Skeletal muscle cell (primary cell): ENCODE measurements at places on chromosomes 11 and 22.

- DNase-seq, result no peak
Measured at GRCh38 chr11:93972790-93973189, 48.4 kb upstream of the HEPHL1 start.

- DNase-seq, result no peak
Measured at GRCh38 chr11:132084433-132084832, 714.0 kb downstream of the NTM start.

GRCh38 chr11:36073411-36074203 is 129.7 kb downstream of the LDLRAD3 start:
- DNase-seq, result peak; percentile 74

DNA sequence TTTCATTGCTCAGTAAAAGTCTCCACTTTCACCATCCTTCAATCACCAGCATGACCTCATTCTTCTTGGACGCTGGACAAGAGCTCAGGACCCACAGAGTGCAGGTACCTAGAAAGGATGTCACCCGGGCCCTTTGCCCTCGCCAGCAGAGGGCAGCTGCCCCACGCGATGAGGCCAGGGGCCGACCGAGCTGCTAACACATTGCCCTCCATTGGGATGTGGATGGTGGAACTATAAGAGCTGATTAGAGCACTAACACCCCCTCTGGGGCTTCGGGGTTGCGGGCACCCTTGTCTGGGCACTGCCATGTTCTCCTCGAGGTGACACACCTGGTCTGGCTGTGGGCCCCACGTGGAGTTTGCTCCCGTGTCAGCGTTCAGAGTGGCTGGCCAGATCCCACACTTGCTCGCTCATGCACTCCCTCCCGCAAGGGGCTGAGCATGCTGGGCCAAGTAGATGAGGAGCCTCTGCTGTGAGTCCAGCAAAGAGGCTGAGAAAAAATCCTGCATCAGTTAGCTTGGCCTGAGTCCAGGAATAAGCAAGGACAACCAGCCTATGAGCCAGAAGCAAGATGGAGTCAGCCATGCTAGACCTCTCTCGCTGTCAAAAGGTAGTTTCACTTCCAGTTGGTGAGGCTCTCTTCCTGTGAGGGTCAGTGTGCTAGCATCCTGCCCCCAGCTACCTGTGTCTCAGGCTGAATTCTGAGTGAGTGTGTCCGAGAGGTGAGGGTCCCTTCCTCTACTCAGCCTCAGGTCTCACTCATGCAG is 9.8 kb downstream of the KRTAP5-6 start:
- DNase-seq, result no peak

- no peak for DNase-seq
Measured at GRCh38 chr22:36595940-36596339, 67.0 kb upstream of the EIF3D start.

DNA sequence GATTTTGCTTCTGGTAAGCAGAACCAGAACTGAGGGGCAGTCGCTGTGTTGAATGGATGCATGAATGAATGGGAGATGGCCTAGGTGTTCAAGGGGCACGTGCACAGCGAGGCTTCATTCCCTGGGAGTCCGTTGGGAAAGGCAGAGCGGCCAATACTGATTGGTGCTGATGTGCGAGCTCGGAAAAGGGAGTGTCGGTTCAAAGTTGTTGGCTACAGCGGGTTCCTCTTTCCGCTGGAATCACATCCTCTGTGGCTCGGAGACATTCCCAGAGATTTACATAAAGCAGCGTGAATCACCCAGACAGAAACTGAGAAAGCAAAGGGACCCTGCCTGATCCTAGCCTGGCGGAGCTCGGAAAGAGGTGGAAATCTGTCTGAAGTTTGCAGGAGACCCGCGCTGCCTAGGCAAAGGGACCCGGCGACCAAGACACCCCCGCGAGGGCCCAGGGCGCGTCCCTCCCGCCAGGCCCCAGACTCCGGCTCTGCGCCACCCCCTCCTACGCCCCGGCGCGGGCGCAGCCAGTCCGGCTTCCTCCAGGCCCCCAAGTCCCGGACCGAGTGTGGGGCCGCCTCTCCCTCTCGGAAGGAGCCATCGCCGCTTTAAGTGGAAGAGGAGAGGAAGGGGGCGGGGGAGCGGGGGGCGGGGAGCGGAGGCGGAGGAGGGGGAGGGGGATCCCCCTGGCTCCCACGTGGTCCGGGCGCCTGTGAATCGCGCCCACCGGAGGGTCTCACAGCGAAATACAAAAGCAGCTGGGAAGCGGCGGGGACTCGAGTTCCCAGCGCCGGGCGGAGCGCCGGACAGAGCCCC is at the start of gene FJX1:
Gene FJX1 (plus strand): TSS at position 774 of the 810 bp plus-strand sequence. CDS start 177 bp downstream, outside the sequence.
- peak; percentile 75 for DNase-seq

DNA sequence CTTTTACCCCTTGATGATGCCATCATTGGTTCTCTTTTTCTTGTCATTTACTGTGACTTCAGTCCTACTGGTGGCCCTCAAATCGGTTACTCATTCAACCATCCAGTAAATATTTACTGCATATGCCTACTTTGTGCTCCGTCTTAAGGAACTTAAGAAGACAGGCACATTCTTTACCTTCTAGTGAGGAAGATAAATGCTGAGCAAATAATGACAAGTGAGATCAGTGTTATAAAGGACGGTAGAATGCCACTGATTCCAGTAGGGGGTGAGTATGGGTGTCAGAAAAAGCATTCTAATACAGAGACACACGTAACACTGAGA is 1.6 kb downstream of the ANKRD42 start:
- DNase-seq, result no peak

DNA sequence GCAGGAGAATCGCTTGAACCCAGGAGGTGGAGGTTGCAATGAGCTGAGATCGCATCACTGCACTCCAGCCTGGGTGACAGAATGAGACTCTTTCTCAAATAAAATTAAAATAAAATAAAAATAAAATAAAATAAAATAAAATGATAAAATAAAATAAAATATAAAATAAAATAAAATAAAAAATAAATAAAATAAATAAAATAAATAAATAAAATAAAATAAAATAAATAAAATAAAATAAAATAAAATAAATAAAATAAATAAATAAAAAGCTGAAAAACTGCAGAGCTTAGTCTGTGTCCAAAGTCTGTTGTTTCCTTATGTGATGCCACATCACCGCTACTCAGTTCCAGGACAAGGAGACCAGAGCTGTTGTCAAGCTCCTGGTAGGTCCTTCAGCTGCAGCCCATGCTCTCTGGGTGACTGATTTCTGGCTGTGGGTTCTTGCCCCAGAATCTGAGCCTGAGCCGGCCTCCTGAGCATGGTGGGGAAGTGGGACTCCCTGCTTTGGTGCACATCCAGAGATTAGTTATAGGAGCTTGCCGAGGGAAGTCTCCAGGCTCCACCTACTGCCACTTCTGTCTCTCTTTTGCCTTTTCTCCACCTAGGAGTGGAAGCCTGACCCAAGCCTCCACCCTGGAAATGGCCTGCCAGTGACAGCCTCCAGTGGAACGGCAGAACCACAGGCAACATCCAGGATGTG is 31.3 kb upstream of the ADA2 start:
- DNase-seq, result no peak

DNA sequence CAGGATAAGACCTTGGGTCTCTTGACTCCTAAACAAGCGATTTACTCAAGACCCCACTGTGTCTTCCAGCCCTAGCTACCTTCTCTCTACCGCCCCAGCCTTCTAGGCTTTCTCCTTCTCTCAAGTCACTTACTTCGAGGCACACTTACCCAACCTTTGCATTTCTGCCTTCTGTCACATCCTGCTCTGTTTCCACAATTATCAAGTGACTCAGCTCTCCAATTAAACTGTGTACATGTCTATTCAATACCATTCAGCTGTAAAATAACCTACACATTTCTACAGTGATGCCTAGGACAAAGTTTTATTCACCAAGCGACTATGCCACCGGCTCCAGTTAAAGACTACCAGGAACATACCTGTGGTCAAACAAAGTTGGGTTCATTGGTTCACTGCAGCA is 69.0 kb downstream of the LARGE1 start:
- no peak for DNase-seq

DNA sequence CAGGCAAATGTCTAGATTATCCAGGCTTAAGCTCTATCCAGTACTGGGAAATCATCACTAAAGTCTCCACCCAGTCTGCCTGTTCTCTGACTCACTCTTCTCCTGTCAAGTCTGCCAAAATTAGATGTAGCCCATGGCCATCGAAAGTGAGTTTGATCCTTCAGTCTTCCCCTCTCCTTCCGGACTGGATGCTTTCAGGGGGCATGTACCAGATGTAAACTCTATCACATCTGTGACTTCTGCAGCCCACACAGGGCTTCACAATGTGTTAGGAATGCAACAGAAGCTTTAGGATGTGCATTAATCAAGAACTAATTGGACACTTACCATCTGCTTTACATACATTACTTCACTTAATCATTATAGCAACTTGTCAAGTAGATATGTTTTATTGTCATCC is 12.3 kb downstream of the ME3 start:
- peak; percentile 53 for DNase-seq

DNA sequence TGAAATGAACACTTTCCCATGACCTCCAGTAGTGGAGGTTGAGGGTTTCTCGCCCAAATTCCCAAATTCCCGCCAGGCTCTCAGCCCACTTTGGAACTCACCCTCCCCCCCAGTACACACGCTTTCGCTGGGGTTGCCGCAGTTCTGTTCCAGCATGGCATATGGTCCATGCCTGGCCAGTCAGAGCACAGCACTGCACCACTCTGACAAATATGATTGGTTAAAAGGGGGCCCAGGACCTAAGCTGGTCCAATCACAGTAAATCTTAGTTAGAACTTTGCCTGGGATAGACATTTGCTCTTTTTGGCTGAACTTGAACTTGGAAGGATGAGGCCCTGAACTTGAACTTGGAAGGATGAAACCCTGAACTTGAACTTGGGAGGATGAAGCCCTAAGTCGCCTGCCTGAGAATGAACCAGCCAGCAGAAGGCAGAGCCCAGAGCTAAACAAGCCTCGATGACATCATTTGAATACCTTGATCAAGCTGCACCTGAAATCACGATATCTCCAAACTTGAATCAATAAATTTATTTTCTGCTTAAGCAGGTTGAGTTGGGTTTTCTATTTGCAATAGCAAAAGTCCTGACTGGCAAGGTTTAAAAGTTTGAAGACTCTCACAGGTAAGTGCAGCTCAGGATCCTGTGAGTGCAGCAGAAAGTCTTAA is 12.6 kb upstream of the SSTR3 start:
- DNase-seq, result no peak

- DNase-seq, result no peak
Measured at GRCh38 chr11:77101043-77101537, 1.6 kb upstream of the OMP start.

DNA sequence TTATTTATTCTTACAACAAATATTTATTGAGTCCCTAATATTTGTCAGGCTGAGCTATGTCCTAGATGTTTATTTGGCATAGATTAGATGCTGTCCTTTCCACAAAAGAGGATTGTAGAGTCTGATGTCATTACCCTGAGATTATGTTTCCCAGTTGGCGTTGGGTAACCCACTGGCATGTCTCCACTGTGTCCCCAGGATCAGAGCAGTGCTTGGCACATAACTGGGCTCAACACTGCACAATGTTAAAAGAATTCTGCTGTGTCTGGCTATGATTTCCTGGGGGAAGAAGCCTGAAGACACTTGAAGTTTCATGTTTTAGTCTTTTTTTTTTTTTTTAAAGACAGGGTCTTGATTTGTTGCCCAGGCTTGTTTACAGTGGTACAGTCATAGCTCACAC is 4.0 kb downstream of the RCN1 start:
- DNase-seq, result no peak

- DNase-seq, result peak; percentile 11
Measured at GRCh38 chr11:77705195-77705875, 67.7 kb upstream of the CLNS1A start.

GRCh38 chr11:96051820-96052219 is 127.9 kb upstream of the MTMR2 start:
- DNase-seq, result no peak

- DNase-seq, result no peak
Measured at GRCh38 chr11:102347462-102348370, 702 bp downstream of the BIRC2 start.

GRCh38 chr11:8250434-8250833 is 13.2 kb downstream of the LMO1 start:
- DNase-seq, result no peak

GRCh38 chr22:27461470-27461869 is 340.1 kb downstream of the MN1 start:
- DNase-seq, result peak; percentile 39

- no peak for DNase-seq
Measured at GRCh38 chr11:17610085-17610894, 63.2 kb downstream of the OTOG start.

DNA sequence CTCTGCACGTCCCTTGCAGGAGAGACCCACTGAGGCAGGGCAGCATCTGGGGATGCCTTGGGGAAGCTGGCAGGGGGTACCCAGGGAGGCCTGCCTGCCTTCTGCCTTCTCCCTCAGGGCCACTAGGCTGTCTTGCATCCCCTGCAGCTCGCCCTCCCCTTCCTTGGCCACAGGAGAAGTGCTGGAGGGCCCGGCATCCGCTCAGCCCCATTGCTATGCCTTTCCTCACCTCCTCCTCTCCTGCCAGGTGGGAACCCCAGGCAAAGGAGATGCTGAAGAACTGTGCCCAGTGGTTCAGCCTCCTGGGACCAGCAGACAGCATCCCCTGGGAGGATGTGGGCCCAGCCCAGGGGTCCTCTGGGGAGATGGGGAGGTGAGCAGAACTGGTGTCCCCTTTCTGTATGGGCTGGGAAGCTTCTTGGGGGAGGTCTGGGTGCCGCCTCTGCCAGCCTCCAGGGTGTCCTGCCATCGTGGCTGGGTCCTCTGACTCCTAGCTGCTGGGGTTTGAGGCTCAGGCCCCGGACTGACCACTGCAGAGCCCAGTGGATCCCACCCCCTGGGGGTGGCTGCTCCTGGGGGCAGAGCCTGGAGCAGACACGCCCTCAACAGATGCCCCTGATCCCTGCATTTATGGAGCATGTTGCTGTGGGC is 20.6 kb downstream of the MRGPRG start:
- DNase-seq, result no peak

DNA sequence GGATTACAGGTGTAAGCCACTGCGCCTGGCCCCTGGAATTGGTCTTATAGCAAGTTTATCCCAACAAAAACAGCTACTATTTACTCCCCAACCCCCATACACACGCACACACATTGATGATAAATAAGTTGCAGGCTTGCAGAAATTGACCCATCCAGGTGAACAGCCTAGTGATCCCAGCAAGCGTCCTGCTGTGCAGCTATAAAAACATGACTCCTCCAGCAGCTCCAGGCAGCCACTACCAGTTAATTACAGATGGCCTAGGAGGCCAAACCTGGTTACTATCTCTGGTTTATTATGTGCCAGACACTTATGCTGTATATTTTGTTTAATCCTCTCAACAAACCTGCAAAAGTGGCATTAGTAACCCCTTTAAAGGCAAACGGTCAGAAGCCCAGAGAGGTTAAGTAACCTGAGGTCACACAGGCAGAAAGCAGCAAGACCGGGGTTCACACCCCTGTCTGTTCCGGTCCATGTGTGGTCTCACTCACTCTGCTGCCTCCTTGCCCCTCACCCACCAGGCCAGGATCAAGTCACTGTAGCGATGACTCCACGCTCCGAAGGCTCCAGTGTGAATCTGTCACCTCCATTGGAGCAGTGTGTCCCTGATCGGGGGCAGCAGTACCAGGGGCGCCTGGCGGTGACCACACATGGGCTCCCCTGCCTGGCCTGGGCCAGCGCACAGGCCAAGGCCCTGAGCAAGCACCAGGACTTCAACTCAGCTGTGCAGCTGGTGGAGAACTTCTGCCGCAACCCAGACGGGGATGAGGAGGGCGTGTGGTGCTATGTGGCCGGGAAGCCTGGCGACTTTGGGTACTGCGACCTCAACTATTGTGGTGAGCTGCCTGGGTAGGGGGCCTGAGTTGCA is 6.6 kb downstream of the F2 start:
- DNase-seq, result no peak
